Tibial nerve (tissue), 4 donors: ENCODE measurements at places on chromosomes 6 and 20. TPM values are rescaled to one million over a fixed set of nuclear protein-coding genes. Genes with fewer than 3 reads are reported as not detected.
A peak's percentile ranks its signal among the peaks of the same experiment; 100 is the strongest.

DNA sequence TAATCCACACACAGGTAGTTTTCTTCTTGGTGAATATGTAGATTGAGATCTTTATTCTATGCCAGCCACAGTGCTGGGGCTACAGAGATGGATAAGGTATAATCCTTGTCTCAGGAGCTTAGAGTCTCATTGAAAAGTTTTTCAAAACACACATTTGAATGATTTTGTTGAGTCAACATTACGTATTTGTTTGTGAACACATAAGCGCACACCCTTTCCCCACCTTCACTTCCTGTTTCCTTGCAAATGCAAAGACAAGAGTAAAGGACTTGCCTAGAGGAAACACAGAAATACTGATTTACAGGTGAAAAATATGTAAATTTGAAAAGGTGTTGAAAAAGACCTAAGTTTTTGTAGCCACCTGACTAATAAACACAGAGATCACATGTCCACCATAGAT, 27.8 kb downstream of the VAPB start:
- DNase-seq, result no peak

DNA sequence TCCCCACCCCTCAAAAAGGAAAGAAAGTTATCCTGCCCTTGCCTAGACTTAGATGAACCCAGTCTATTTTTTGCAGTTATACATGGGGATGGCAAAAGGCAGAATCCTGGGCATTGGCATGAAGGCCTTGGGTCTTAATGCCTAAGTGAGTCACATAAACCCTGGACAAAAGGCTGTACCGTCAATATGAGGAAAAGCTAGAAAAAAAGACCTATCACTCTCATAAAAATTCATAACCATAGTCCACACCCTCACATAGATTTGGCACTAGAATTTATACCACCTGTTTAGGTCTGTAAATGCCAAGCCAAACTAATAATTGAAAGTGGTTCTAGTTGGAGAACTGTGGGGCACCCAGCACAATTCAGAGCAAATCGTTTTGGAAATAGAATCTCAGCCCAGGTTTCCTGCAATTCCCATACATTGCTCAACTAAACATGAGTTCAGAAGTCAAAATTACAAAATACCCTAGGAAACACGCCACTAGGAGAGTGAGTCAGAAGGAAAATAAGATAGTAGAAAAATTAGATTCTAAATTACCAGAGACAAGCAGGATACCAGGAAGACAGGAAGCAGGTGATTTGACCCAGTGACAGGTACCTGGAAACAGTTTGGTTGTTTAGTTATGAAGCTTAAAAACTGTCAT, 70.4 kb upstream of the FUCA2 start:
- DNase-seq, result no peak

GRCh38 chr20:51584116-51584515, 41.6 kb upstream of the NFATC2 start:
- DNase-seq, result no peak

DNA sequence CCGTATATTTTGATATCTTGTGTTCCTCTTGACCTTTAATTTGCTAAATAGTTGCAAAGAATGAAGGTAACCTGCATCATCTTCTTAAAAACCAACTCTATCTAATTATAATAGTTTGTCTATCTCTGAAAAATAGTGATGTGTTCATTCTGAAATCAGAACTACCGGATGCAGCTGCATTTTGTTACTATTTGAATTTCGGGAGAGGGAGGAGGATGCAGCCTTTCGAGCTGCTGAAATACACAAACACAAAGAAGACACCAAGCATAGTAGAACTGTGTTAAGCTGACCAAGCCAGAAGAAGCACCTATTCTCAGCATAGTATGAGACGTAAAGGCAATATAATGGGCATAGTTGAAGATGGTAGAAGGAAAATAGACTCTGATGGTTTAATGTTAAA, 33.1 kb downstream of the PTPN1 start:
- DNase-seq, result no peak

- no peak for DNase-seq
Measured at GRCh38 chr6:70563530-70563929, 3.2 kb upstream of the SDHAF4 start.

- no peak for DNase-seq
Measured at GRCh38 chr6:126148853-126149252, 162.5 kb downstream of the TRMT11 start.

DNA sequence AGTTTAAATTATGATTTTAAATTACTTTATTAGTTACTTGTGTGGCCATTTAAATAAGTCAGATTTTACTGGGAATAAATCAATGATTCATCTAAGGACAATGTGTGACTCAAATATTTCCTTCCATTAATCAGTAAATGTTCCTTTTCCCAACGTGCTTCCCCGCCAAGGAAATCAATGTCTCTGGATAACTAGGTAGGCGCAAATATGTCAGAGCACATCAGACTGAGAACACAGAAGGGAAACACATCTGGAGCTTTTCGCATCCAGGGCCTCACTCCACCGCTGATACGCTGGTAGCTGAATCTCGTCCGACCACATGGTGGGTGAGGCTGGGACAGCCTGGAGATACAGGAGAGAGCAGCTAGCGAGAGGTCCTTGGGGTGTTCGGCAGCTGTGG, 56.4 kb upstream of the RPS6KA2 start:
- DNase-seq, result no peak

- DNase-seq, result no peak
Measured at GRCh38 chr6:157556144-157556645, 175.2 kb downstream of the ZDHHC14 start.

GRCh38 chr6:3915076-3915791, 66.1 kb downstream of the FAM50B start:
- no peak for DNase-seq

DNA sequence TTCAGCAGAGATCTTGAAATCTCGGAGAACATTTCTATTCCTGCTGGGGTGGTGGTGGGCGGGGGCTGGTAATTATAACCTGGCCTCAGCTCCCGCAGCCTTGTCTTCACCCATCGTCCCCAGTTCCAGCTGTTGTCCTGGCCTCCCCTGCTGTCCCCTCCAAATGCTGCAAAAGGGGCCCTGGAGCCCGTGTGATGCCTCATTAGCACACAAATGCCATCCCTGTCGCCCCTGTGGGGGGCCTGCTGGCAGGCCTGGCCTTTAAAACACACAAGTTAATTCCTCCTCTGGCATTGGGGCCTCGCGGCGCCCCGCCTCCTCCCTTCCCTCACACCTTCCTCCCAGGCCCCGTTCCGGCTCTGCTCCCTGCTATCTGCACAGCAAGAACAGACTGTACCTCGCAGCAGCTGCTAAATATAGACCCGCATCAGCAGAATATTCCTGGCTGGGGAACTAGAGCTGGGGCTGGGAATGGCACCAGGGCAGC, 85.7 kb downstream of the CDH22 start:
- DNase-seq, result no peak

DNA sequence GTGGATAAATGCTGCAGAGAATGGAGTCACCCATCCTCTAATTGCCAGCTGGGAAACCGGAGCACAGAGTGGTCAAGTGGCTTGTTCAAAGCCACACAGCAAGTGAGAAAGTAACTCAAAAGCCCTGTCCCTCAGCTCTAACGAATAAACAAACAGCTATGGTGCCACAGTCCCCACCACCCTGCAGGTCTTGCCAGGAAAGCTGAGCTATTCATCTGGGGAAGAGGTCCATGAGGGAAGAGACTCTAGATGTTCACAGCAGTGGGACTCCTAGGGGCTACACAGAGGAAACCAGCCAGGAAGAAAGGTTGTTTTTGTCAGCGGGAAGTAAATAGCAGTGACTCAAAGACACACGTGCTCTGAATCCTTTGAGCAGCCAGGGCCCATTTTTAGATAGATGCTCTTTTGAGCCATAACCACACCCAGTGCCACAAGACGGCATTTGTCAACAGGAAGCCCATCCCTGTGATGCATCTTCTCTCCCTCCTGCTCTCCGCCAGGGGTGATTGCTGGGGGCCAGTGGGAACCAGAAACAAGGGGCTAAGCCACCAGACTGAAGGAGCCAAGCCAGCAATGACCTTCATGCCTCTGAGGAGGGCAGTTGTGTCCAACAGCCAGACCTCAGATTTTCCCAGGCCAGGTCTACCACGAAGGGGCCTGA, 32.4 kb upstream of the TCP11 start:
- no peak for DNase-seq

- no peak for DNase-seq
Measured at GRCh38 chr20:23039136-23039875, 4.2 kb downstream of the SSTR4 start.

DNA sequence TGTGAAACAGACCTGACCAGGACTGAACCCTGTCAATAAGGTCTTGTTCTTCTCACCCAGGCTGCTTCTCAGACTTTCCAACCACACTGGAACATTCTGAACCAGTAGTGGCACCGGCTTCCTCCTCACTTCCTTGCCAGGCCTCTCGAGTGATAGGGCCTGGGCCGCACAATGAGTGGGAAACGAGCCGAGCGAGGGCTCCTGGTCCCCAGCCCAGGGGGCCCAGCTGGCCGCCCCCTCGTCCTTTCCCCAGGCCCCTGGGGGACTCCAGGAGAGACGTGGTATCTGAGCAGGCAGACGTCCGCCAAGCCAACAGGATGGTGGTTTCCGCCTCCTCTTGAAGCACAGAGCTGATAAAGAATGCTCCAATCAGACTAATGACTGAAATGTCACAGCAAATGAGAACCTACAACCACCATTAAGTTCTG, 117.9 kb downstream of the GMDS start:
- DNase-seq, result no peak

DNA sequence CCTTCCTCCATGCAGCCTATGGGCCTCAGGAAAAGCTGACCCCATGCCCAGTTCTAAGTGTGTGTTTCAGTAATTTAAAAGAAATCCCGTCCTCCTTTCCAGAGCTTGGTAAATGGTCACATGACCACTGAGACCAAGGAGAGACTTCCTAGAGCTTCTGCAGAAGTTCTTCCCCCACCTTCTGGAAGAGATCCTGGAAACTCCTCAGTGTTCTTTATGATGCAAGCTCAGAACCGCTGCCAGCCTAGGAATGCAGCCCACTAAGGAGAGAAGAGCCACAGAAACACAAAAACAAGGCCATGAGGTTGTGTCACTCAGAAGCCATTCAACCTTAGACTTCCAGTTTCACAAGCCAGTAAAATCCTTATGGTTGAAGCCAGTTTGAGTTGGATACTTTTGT, 348.4 kb downstream of the TPBG start:
- peak; percentile 66 for DNase-seq

GRCh38 chr6:165081944-165082532, 227.4 kb downstream of the C6orf118 start:
- no peak for DNase-seq

- DNase-seq, result no peak
Measured at GRCh38 chr20:8787090-8787489, 281.8 kb upstream of the PLCB4 start.

Gene PFDN6
- 48.7 TPM for total RNA-seq

Gene RIPPLY2
- 0.21 TPM for total RNA-seq

Gene MEI4
- total RNA-seq, result under 0.01 TPM

Gene CST1
- total RNA-seq, result 2.2 TPM

Gene SSTR4
- total RNA-seq, result not detected

Gene TRIM26
- 35.4 TPM for total RNA-seq

Gene PAK1IP1
- total RNA-seq, result 6.5 TPM

Gene IPCEF1
- 5.3 TPM for total RNA-seq

Gene ANKRD66
- not detected for total RNA-seq
